ENCODE measurements at places on chromosomes 7 and 10. TPM values are rescaled to one million over a fixed set of nuclear protein-coding genes. Genes with fewer than 3 reads are reported as not detected.

Gene PLAU
- 143 TPM for total RNA-seq

Gene MYOZ1
- total RNA-seq = 0.14 TPM

Gene ZNF518A
- total RNA-seq = 13.2 TPM

Gene FAM13C
- total RNA-seq = 0.85 TPM

Gene DRGX
- total RNA-seq = not detected

Gene GLRX3
- 51.6 TPM for total RNA-seq

Gene NUTM2E
- total RNA-seq = under 0.01 TPM

Gene MRC1
- total RNA-seq = under 0.01 TPM

Gene EEF1AKMT2
- 19.9 TPM for total RNA-seq

Gene GRID1
- 0.09 TPM for total RNA-seq

Gene OR2A1
- not detected for total RNA-seq

Gene MPLKIP
- 13.8 TPM for total RNA-seq

Gene NKX2-3
- not detected for total RNA-seq

Gene ZNF488
- not detected for total RNA-seq

Gene PPA1
- 191 TPM for total RNA-seq

Gene GPR15LG
- not detected for total RNA-seq

Gene PDE6C
- total RNA-seq = not detected

Gene GATAD1
- 24.5 TPM for total RNA-seq

Gene CACNB2
- total RNA-seq = 9.0 TPM

Gene PRRT4
- total RNA-seq = not detected

Gene SORBS1
- 1.5 TPM for total RNA-seq

Gene OR2A7
- total RNA-seq = 0.14 TPM

Gene CYP2E1
- total RNA-seq = 0.37 TPM

All from smooth muscle cell of bladder (primary cell).